Choroid plexus epithelial cell (primary cell): ENCODE measurements at places on chromosomes 13 and 19.

- DNase-seq = peak; percentile 59
Measured at GRCh38 chr19:49506575-49507105, 5.8 kb upstream of the FCGRT start.

- DNase-seq = no peak
Measured at GRCh38 chr13:100895651-100896050, 221.1 kb upstream of the TMTC4 start.

GRCh38 chr13:86741762-86742285, 929.3 kb upstream of the SLITRK5 start:
- DNase-seq = peak; percentile 25

DNA sequence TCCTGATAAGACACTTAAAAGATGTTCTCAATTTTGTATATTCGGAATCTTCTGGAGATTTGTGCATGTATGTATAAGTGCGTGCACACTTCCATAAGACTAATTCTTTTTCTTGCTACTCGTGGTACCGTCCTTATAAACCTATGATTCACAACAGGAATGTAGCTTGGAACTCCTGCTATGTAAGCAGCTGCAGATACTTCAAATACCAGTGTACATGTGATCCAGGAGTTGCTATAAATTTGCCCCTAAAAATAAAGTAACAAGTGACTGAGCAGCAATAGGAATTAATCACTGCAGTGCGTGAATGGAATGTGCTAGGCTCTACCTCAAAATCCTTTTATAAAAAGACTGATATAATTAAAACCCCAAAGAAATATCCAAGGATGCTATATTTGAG, 214.9 kb downstream of the KLF5 start:
- DNase-seq = peak; percentile 92

DNA sequence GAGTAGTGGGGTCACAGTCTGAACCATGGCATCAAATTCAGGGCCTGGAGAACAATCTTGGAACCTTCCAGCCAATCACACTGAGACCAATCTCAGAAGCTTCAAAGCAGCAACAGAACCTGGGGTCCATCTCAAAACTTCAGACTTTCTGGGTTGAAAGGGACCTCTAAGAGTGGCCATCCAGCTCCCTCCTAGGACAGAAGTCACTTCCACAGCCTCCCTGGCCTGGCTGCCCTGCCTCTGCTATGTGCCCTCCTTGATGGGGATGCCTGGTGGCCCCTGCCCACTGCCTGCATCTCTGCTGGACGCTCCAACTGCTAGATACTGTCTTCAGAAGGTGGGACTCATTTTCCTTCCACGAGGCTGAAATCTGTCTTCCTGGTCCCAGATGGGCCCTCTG, 1.8 kb downstream of the TLE2 start:
- no peak for DNase-seq

DNA sequence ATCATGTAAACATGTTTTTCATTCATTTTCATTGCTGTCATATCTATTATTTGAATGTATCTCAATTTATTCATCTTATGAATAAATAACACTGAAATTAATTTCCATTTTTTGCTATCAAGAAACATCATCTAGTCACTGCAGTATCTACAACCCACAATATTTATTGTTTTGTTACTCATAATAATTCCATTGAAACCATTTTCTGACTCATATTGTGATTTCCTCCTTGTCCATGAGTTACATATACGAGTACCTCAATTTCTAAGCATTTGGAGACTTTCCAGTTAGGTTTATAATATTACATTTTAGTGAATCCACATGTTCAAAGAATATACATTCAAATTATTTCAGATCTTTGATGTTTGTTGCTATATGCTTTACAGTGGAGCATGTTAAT, 1524.0 kb downstream of the SLITRK1 start:
- peak; percentile 4 for DNase-seq

GRCh38 chr13:111171629-111172028, 56.5 kb downstream of the ARHGEF7 start:
- DNase-seq = peak; percentile 20

DNA sequence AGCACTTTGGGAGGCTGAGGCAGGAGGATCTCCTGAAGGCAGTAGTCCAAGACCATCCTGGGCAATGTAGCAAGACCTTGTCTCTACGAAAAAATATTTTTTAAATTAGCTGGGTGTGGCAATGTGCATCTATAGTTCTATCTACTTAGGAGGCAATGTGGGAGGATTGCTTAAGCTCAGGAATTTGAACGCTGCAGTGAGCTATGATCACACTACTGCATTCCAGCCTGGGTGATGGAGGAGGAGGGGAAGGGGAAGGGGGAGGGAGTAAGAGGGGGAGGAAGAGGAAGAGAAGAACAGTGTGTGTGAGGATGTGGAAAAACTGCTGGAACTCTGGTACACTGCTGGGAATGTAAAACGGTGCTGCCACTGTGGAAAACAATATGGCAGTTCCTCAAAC, 9.2 kb upstream of the CLIP3 start:
- peak; percentile 94 for DNase-seq

DNA sequence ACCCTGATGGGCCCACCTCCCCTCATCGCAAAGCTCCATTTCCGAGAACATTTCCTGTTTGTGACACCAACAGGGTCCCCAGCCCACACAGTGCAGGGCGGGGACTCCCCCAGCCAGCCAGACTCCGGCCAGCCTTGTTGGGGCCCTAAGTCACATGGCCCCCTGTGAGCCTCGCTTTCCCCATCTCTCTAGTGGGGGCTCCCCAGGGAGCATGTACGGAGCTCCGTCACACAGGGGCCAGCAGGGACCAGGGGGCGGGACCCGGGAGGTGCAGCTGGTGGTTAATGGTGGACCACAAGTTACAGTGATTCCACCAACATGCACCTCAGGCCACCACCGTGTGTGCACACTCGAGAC, 1.7 kb downstream of the TBXA2R start:
- DNase-seq = no peak

GRCh38 chr19:51800473-51801244, 5.7 kb downstream of the FPR3 start:
- DNase-seq = peak; percentile 96

DNA sequence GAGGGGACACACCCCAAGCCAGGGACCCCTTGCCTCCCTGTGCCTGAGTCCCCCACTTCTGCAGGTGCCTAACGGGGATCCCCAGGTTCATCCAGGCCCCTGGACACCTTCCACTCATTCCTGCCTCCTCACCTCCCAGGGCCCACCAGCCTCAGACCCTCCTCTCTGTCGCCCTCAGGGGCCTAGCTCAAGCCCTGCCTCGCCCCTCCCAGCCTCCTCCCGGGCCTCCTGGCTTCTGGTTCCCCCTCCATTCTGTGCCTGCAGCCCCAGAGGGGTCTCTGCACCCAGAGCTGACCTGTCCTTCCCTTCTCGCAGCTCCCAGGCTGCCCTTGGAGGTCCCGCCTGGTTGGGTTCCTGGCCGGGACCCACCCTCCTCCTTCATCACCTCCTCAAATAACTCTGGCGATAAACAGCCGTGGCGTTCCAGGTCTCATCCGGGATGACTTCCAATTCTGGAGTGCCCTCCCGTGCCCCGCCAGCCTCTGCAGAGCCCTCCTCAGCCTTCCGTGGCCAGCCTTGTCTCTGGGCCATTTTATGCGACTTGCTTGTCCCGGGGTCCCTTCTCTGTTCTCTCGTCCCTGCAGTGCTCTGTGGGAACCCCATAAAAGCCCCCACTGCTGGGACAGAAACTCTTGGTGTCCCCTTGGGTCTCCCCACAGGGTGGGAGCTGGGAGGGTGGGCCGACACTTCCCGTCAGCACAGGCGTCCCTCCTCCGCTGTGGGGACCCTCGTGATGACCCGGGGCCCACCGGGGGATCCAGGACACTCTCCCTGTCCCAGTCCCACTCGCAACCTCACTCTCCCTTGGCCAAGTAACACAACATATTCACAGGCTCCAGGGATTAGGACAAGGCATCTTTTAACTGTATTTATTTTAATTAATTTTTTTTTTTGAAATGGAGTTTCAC, 9.2 kb downstream of the JOSD2 start:
- DNase-seq = no peak
